Activated CD8-positive, alpha-beta memory T cell treated with anti-CD3 and anti-CD28 coated beads for 4 hours (primary cell): ENCODE measurements at places on chromosomes 7 and 10.

DNA sequence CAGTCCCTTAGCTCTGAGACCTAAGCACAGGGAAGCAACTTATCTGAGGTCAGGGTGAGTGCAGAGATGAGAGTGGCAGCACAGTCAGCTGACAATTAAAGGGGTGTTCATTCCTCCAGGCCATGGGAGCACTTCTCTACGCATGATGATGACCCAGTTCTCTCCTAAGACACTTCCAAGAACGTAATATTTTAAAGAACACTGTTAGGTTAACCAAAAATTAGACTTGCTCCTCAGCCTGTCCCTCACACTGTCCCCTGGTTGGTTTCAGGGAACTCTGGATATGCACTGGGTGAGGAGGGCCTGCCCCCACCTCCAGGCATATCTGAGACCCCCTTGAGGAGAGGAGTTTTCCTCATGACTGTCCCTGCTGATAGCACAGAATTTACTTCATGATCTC is 767.5 kb downstream of the GRID1 start:
- DNase-seq, result no peak

- no peak for DNase-seq
Observed at GRCh38 chr10:52216852-52217251, 97.2 kb upstream of the DKK1 start.

DNA sequence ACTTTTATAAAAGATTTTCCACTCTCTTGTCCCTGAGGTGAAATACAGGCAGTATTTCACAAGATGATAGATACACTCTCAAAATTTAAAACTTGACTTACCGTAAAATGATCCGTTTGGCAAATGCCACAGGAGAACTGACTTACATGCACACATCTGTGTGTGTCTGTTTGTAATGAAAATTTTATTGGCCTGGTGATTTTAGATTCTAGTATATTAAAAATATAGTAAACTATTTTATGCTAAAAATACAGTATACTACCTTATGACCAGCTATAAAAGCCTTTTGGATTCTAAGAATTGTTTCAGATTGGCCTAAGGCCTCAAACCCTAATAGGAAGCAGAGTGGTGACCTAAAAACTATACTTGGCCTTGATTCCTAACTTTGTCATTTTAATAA is 362.7 kb downstream of the IPMK start:
- DNase-seq, result no peak

DNA sequence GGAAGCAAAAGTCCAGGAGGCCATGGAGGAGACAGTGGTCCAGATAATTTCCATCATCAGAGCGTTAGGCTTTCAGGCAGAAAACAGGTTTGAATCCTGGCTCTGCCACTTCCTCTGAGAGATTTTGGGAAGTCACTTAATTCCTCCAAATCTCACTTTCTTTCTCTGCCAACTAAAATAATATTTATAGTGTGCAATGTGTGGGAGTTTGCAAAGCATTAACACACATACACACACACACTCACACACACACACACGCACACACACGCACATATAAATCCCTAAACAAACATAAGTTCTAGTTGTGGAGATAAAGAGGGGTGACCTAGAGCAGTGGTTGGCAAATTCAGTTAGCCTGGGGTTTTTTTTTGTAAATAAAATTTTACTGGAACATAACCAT is 84.8 kb downstream of the TRIL start:
- no peak for DNase-seq

DNA sequence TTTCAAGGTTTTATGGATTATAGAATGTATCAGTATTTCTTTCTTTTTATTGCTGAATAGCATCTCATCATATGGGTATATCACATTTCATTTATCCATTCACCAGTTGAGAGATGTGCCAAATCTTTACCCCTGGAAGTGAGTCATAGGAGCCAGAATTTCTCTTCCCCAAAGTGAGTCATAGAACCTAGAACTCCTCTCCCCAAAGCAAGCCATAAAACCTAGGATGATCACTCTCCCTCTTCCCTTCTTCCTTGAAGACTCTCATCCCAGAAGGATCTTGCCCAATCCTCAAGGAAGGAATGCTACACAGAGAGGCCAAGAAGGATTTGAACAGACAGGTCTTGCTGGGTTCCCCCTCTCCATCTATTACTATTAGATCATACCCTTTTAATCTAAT is 199.9 kb downstream of the EVX1 start:
- DNase-seq, result no peak

GRCh38 chr7:55508221-55509011 is 63.9 kb downstream of the VOPP1 start:
- no peak for DNase-seq

- DNase-seq, result no peak
Observed at GRCh38 chr10:92413011-92413410, 122.0 kb downstream of the MARCHF5 start.

DNA sequence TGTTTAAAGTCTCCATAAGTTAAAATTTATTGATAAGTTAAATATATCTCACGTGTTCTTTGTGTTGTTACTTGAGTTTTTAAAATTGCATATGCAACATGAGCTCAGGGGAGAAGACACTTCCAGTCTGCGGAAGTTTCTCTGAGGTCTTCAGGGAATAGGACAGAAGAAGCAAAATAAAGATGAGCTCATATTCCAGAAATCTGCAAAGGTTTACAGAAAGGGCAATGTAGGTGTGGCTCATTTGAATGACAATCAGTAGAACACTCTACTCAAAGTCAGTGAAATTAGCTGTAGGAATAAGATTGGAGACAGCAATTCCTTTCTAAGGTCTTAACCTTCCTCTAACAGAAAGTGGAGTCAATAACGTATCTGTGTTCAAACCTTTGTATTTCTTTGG is 53.7 kb downstream of the CACNA2D1 start:
- no peak for DNase-seq

DNA sequence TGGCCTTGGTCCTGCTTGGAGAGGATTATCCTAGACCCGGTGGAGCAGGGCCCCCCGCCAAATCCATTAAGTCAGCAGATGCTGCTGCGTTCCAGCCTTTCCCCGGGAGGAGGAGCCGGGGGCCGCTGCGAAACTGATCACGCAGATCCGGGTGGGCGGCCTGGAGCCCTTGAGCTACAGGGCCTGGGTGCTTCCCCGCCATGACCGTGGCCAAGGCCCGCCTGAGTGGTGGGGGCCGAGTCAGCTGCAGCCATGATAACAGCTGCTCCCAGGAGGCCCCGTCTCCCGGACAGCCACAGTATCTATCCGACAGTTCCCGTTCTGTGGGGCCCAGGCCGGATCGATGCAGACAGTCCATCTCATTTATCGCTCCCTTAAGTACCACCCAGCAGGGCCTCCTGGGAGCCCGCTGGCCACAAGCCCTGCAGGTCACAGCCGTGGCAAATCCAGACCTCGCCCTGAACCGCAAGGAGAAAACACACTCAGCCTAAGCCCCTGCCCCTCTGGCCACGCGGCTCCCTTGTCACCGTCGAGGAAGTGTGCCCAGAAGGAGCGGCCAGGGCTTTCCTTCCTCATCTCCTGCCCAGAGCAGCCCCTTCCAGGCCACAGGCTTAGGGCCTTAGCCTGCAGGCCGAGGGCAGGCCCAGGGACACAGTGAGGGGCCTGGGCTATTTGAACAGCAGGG is 34.4 kb upstream of the SLC29A4 start:
- no peak for DNase-seq

DNA sequence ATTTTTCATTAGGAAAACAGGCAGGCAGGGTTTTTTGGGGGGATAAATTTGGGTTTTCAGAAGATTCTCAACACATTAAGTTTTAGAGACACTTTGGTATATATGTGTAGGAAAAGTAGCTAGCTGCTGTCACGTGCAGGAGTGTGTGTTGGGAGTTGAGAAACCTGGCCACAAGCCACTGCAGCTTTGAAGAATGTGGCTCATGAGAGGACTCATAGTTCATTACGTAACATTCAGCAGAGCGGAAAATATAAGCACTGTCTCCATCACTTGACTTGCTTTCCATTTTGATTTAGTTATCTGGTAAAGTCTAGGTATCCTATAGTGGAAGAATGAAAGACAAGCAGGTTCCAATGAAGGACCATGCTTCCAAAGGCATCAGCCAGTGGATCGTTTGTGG is 31.2 kb downstream of the SMNDC1 start:
- peak; percentile 1 for DNase-seq

DNA sequence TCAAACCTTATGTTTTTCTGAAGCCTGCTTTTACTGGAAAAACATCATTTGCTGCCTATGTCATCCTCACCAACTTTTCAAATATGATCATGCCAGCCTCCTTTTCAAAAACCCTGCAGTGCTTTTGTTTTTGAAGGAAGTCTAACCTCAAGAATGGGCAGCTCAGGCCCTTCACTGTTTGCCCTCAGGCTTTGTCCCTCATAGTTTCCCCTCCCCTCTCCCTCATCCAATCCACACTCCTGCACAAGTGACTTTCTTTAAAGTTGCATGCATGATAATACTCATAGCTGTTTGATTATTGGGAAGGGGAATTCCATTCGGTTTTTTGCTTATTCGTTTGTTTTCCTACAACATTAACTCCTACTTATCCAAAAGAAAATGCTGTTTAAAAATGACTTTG is 219.4 kb downstream of the SEMA3E start:
- no peak for DNase-seq

- DNase-seq, result no peak
Observed at GRCh38 chr10:1301143-1301542, 245.0 kb downstream of the WDR37 start.

DNA sequence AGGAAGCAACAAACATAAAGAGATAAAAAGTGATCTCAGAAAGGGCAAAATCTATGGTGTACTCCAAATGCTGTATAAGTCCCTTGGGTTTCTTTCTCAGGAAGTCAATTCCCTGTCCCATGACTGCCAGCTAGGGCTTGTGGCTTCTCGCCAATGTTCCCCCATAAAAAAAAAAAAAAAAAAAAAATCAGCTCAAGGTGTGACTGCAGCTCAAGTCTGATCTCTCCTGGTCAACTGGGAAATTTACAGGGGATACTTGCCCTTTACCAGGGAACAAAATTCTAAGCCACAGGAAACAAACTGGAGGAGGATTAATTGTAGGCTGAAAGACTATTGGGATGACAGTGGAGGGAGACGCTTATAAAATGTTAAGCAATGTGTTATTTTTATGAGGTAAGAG is 76.0 kb downstream of the PCGF5 start:
- DNase-seq, result no peak

- no peak for DNase-seq
Observed at GRCh38 chr10:30029164-30029871, 30.1 kb downstream of the JCAD start.

- DNase-seq, result no peak
Observed at GRCh38 chr10:122632031-122632430, 67.6 kb downstream of the C10orf120 start.

DNA sequence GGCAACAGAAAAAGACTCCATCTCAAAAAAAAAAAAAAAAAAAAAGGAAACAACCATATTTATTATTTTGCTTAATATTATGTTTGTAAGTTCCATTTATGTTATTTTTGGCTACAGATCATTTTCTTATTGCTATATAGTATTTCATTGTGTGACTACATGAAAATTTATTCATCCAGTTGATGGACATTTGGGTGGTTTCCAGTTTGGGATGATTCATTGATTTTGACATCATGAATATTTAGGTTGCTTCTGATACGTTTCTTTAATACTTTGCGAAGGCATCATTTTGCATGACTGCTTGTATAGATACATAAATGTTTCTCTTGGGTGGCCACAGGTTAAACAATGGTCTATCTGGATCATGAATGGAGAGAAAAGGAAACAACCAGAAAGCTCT is 2.0 kb upstream of the NPSR1 start:
- DNase-seq, result no peak

- DNase-seq, result no peak
Observed at GRCh38 chr7:5702876-5703571, 78.4 kb downstream of the RNF216 start.
